ENCODE measurements at places on chromosomes 3 and 15.
A peak's percentile ranks its signal among the peaks of the same experiment; 100 is the strongest.

DNA sequence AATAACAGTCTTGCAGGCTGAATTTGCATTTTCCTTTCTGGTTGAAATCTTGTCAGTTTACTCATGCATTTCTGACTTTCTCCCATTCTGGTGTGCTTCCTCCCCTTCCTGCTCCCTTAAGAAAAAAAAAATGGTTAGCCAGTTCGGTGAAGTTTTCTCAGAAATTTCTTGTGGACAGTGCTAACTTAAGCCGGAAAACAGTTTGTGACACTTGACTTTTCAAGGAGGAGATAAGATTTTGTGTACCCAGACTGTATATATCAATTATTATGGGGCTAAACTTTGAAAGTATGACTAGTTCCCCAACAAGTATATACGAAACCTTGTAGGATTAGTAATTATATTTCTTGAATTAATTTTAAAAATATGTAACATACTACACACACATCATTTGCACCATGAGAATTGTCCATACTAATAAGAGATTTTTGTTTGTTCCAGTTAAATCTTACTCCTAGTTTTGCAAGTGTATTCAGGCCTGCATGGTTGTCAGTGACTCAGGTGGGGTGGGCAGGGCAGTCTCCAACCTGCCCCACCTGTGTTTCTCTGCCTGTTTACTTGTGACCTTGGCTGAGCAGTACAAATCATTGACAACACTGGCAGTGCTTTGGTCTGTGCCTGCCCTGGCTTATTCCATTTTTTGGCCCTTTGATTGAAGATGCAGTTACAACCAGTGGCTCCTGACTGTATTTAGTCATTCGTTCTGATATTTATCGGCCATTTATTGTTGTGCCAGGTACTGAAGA, 19.1 kb downstream of the UBE2E1 start:
- H3K4me3 ChIP-seq: no peak overlapping the region
- H3K4me1 ChIP-seq: peaks cover 85% of the 10 kb centered on the region
- no peaks in the 10 kb centered on the region for H3K27me3 ChIP-seq
- no peak overlapping the region for H3K27ac ChIP-seq

GRCh38 chr3:52403955-52404354, 40.9 kb downstream of the SEMA3G start:
- no peak overlapping the region for H3K27ac ChIP-seq
- peaks cover 32% of the 10 kb centered on the region for H3K4me1 ChIP-seq
- H3K27me3 ChIP-seq: no peaks in the 10 kb centered on the region
- DNase-seq: no peak
- H3K4me3 ChIP-seq: no peak overlapping the region

DNA sequence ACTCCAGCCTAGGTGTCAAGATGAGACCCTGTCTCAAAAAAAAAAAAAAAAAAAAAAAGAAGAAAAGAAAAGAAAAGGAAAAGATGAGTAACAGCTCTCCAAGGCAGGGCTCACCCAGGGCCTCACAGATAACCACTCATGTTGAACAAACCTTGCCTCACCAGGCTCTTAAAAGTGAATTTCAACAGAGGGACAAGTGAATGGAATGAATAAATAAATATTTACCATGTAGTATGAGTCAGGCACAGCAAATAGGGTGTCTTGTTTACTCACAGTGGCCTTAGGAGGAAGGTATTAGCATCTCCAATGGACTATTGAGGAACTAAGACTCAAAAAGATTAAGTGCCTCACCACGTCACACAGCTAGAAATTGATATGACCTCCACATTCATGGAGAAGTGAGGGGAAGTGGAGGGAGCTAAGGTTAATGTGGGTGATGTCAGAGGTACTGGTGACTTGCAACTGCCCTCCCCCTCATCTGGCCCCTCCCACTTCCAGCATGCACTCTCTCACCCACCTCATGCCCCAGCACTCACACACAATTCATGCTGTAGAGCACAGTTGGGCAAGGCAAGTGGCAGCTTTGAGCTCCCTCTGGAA, 255.5 kb downstream of the UACA start:
- H3K4me3 ChIP-seq: no peak overlapping the region
- DNase-seq: no peak
- H3K27ac ChIP-seq: no peak overlapping the region

- no peak overlapping the region for H3K27ac ChIP-seq
- no peak for DNase-seq
- H3K4me3 ChIP-seq: no peak overlapping the region
- H3K36me3 ChIP-seq: no peaks in the 10 kb centered on the region
These were observed 215.0 kb downstream of the WNT5A start for GRCh38 chr3:55272031-55272645.

- no peaks in the 10 kb centered on the region for H3K27me3 ChIP-seq
- no peak overlapping the region for H3K27ac ChIP-seq
- peak; percentile 31 for DNase-seq
- peaks cover 61% of the 10 kb centered on the region for H3K36me3 ChIP-seq
- H3K4me3 ChIP-seq: no peak overlapping the region
These were observed 8.6 kb downstream of the VPS18 start for GRCh38 chr15:40902605-40903561.

DNA sequence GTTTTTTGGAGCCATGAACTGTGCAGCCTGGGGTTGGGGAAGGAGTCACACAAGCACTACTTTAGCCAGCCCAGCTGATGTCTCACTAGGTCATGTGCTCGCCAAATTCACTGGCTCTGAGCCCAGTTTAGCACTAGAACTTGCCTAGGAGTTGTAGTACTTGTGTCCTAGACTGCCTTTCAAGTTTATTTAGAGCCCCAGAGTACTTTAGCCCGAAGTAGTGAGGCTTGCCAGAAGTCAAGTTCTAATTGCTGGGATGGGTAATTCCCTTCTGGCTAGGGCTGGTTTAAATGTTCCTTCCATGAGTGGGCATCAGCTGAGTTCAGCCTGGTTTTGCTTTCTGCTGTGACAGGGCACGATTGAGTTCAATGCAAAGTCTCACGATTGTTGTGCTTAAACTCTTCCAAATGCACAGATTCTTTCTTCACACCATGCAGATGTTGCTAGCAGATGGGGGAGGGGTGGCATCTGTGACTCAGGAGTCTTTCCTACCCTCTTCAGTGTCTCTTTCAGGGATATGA, 228.2 kb upstream of the ZPLD1 start:
- H3K4me1 ChIP-seq: no peaks in the 10 kb centered on the region
- no peak overlapping the region for H3K27ac ChIP-seq
- H3K36me3 ChIP-seq: no peaks in the 10 kb centered on the region
- no peaks in the 10 kb centered on the region for H3K27me3 ChIP-seq

DNA sequence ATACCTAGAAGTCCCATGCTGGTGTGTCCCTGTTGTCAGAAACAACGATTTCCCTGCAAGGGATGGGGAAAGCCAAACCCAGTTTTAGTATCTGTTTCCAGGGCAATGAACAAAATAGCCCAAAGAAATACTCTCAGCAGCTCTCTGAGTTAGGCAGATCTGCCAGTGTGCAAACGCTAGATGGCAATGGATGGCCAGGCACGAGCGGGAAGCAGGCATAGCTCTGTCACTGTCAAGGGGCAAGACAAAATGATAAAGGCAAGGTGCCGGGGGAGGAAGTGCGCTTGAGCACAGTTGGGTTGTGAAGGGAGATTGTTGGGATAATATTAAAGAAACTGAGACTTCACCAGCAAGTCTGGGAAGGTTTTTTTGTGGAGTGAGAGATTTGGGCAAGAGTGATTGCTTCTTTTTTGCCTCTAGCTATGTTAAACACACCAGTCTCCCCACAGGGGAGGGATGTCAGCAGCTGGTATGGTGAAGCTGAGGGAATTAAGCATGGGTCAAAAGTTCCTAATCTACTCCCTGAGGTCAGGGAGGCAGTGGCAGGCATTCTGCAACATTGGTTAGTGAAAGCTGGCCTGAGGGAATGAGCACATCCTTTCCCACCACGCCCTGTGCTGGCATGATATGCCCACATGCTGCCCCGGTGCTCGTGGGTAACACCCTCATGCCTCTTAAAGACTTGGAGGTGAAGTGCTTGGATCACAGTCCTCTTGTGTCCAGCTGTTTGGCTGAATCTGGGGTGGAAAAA, 117.5 kb downstream of the PDCD6IP start:
- H3K27me3 ChIP-seq: no peaks in the 10 kb centered on the region
- no peaks in the 10 kb centered on the region for H3K4me1 ChIP-seq
- H3K36me3 ChIP-seq: no peaks in the 10 kb centered on the region
- H3K27ac ChIP-seq: no peak overlapping the region

GRCh38 chr3:137259089-137259488, 301.3 kb downstream of the IL20RB start:
- H3K36me3 ChIP-seq: no peaks in the 10 kb centered on the region
- H3K4me1 ChIP-seq: no peaks in the 10 kb centered on the region
- H3K4me3 ChIP-seq: no peak overlapping the region
- no peaks in the 10 kb centered on the region for H3K27me3 ChIP-seq
- no peak overlapping the region for H3K27ac ChIP-seq
- no peak for DNase-seq

Data from tibial nerve (tissue), 4 donors.